AG10803 (cell line): ENCODE measurements at places on chromosomes 11 and 22.

DNA sequence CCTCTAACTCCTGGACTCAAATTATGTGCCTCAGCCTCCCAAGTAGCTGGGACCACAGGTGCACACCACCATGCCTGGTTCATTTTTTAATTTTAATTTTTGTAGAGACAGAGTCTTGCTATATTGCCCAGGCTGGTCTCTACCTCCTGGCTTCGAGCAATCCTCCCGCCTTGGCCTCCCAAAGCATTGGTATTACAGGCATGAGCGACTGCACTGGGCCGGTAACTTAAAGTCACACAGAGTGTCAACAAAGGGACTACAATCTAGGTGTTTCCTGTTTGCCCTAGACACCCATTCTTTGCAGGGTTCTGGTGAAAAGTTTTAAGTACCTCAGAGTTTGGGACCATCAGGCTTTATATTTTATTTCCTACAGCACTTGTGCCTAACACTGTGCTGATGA, 8.4 kb downstream of the UVRAG start:
- DNase-seq: no peak

- no peak for DNase-seq
These were observed 82.2 kb upstream of the GRK3 start for GRCh38 chr22:25482091-25482760.

- no peak for DNase-seq
These were observed 55.3 kb upstream of the BMAL1 start for GRCh38 chr11:13222285-13222684.

DNA sequence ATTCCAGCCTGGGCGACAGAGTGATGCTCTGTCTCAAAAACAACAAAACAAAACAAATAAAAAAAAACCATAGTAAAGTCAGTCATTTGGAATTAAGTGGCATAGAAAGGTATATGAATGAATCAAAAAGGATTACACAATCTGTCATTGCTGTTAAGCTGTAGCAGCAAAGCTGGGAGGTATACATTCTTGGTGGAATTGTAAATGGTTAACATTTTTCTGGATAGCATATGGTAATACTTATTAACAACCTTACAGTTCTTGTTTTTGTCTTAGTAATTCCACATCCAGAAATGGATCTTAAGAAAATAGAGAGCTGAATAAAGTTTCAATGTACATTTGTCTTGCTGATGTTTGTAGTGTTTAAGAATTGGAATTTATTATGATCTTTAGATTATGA, 30.0 kb downstream of the DDX10 start:
- DNase-seq: peak; percentile 50

GRCh38 chr11:19954899-19955298, 205.4 kb downstream of the DBX1 start:
- peak; percentile 43 for DNase-seq
